ENCODE measurements at places on chromosomes 13 and 19.

DNA sequence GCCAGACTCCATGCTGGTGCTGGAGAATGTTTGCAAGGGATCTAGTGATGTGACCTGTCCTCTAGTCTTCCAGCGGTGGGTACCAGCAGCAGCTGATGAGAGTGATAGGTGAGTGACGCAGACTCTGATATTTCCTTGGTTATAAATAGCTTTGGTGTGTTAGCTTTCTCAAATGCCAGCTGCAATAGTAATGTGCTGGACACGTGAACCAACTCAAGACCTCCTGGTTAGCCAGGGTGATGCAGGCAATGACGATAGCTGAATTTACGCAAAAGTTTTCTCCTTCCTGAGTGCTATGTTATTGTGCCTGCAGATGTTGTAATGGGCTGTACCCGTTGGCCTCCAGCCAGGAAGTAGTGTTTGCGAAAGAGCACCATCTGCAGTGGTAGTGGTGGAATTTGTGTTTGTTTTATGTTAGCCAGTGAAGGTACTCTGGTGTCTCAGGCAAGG lies 129.5 kb downstream of the CYSLTR2 start:
- no peak for DNase-seq

DNA sequence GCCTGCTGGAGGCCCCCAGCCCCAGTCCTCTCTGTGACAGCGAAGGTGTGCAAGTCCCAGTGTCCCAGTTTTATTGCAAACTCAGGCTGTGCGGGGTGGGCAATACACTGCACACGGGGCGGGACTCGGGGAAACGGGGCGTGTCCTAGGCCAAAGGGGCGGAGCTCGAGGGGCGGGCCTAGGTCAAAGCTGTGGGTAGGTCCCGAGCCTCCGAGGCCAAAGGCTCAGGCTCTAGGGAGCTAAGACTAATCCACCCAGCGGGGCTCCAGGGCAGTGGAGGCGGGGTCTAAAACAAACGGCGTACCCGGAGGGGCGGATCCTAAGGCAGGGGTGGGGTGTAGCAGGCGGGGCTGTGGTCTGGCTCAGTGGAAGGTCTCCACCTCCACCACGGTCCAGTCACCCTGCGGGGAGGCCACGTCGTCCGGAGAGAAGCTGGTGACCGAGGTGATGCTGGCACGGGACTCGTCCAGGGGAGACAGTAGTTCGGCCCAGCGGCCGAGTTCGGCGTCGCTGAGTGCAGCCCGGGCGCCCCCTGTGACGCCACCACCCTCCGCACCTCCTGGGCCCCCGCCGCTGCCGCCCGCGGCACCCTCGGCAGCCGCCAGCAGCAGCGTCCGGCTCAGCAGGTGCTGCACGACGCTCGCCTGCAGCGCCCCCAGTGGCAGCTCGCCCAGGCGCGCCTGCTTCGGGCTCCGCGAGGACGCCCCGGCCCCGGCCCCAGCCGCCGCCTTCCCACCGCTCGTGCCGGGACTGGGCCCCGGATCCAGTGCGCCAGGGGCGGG lies 5.3 kb downstream of the PRR36 start:
- peak; percentile 72 for DNase-seq

DNA sequence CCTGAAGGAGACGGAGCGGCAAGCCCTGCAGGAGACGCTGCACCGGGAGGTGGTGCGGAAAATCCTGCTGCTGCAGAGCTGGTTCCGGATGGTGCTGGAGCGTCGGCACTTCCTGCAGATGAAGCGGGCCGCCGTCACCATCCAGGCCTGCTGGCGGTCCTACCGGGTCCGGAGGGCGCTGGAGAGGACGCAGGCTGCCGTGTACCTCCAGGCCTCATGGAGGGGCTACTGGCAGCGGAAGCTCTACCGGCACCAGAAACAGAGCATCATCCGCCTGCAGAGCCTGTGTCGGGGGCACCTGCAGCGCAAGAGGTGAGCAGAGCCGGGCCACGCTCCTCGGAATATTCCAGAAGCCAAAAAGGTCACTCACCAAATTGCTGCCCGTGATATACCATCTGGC lies 22.4 kb upstream of the USE1 start:
- DNase-seq, result no peak

DNA sequence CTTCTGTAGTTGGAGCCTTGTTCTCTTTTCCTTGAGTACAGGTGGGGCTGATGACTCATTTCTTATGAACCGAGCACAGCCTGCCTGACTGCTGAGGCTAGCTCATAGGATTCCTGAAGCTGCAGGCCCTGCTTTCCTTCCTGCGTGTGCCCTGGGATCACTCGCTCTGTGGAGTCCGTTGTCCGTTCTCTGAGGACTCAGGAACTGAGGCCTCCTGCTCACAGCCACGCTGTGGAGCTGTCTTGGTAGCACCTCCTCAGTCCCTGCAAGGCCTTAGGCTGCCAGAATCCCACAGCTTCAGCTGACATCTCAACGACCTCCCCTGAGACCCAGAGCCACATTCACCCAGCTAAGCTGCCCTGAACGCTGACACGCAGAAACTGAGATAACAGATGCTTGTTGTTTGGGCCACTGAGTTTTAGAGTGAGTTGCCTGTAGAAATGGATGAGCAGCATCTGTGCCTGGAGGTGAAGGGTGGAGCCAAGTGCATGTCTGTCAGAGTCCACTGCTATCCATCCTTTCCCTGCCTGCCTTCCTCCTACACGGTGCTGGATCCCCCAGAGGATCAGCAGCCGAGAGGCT lies 72.9 kb downstream of the ARHGEF7 start:
- DNase-seq, result no peak

- no peak for DNase-seq
Measured at GRCh38 chr13:111914241-111915103, 152.5 kb upstream of the SOX1 start.

DNA sequence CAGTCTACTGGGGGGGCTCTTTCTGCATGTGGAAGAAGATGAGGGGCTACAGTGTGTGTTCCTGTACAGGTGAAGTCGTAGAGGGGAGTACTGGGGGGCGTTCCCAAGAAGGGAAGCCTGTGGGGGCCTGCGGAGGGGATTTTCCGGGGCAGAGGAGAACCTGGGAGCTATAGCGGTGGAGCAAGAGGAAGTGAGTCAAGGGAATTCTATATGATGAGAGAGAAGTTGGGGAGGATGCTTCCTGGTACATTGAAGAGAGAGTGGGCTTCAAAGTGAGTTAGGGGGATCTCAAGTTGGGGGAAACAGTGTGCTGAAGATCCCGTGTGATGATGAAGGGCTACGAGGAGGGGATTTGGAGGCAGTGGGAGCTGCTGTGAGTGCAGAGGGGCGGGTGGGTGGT lies 1.9 kb upstream of the CACNG8 start:
- DNase-seq, result no peak

GRCh38 chr19:18397242-18398202 lies at the start of gene LRRC25:
Gene LRRC25 (minus strand): TSS chr19:18397622. CDS start chr19:18396963, 659 bp downstream.
- no peak for DNase-seq

DNA sequence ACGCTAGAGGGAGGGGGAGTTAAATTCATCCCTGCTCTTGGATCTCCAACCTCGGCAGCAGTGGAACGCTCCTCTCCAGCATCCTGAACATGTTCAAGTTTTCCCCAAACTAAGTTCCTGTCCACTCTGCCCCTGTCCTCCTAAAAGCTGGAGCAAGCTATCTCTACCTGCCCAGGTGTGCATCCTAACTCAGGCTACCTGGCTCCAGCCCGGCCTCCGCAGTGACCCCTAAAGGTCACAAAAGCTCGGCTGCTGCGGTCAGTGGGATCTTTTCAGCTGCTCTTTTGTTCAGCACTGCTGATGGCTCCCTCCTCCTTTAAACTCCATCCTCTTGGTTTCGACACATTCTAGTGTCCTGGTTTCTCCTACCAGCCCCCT lies 1.4 kb downstream of the DCUN1D2 start:
- DNase-seq, result no peak

DNA sequence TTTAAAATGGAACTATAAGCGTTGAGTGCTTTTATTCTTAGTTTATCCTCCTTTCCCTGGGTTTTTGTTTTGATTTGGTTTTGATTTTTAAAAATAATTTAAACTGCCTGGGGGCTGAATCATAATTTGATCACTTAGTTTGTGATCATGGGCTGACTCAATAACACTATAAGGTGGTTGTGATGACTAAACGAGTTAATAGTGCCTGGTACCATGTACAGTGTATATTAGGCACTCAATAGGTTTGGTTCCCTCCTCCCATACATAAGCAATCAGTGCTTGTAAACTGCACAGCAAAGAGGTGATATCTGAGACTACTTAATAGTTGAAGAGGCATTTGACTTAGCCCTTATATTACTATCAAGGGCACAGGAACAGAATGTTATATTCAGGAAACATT lies 200.9 kb upstream of the RFC3 start:
- DNase-seq, result no peak

- DNase-seq, result no peak
Measured at GRCh38 chr13:114096031-114096485, 36.4 kb downstream of the RASA3 start.

- no peak for DNase-seq
Measured at GRCh38 chr19:53971673-53972072, 8.9 kb downstream of the CACNG8 start.

DNA sequence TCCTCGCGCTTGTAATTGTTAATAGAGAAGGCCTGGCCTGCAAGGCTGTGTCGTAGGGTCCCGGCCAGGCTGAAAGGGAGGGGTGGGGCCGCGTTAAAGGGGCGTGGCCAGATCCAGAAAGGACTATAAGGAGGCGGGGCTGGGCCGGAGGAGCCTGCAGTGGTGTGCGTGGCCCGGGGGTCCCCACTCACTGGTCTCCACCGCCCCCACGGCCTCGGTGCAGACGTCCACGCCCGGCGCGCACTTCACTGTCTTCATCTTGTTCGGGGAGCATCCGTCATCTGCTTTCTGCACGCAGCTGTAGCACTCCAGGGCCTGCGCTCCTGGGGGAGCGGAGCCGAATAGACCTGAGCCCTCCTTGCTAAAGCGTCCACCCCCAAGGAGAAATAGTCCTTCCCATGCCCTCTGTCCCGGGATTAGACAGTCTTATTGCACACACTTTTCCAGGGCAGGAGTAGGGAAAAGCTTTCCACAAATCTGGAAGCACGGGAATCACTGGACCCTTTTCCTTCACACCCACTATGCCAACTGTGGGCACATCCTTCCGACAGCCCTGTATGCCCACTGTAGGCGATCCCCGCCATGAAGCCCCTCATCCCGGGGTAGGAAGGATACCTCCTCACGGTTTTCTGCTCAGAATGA lies 1.2 kb downstream of the LYPD3 start:
- no peak for DNase-seq

- no peak for DNase-seq
Measured at GRCh38 chr13:77389625-77390000, 62.7 kb upstream of the MYCBP2 start.

DNA sequence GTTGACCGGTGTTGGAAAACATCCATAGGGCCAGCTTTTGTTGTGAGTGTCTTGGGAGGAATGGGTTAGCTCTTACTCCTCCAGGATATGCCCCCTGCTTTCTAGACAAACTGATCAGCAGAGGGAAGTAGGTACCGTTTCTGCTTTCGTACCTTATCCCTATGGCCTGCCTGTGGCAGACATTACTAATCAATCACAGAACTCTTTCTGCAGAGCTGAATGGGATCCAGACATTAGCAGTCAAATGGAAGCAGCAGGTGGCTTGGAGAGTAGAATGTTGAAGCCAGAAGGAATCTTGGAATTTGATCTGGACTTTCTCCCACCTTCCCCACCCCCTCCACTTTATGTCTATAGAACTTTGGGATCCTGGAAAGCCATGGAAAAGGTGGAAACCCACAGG lies 17.1 kb downstream of the NWD1 start:
- no peak for DNase-seq

DNA sequence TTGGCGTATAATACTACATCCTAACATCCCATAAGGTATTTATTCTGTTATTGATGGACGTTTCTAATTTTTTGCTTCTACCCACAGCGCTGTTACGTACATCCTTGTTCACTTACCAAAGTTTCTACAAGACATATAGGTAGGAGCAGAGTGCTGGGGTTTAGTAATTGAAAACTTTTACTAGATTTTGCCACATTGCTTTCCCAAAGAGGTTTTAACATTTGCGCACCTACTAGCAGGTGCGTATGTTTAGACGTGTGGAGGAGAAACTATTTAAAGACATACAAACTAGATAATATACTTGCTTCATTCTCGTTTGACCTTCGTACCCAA lies 559 bp upstream of the RPL21 start:
- no peak for DNase-seq

- DNase-seq, result no peak
Measured at GRCh38 chr19:45897261-45897812, 5.1 kb downstream of the MYPOP start.
